Caco-2 (cell line): ENCODE measurements at places on chromosomes 1 and 21. TPM values are rescaled to one million over a fixed set of nuclear protein-coding genes. Genes with fewer than 3 reads are reported as not detected.

DNA sequence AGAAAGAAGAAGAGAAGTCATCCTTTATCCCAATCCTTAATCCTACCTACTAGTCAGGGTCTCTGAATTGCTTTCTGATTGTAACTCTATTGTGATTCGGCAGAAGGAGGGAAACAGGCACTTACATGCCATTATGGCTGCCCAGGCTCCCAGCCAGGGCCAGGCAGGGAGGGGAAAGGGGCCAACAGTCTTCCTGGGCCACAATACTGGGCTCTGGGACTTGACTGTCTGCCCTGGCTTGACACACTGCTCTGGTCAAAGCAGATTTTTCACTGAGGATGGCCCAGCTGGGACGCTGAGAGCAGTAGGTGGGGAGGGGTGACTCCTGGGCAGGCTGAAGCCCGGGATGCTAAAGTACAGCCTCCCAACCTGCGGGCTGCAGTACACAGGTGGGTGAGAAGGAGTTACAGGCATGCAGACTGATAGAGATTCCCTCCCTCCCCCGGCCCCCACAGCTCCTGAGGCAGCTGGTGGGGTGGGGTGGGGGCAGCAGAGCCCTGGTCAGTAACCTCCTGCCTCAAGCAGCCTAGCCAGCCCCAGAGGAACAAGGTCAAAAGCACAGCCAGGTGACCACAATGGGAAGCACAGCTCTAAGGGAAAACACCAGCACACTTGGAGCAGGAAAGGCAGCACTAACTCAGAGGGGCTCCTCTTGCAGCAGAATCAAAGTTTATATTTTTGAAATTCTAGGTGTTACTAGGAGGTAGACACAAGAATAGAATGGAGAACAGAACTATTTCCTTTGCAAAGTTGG lies 25.3 kb downstream of the KCND3 start:
- H3K4me1 ChIP-seq, result no peaks in the 10 kb centered on the region
- no peaks in the 10 kb centered on the region for H3K27me3 ChIP-seq
- H3K27ac ChIP-seq, result no peak overlapping the region

GRCh38 chr1:101781201-101781831 lies 215.4 kb downstream of the OLFM3 start:
- no peaks in the 10 kb centered on the region for H3K4me1 ChIP-seq
- H3K4me3 ChIP-seq, result no peak overlapping the region
- no peak for DNase-seq
- H3K27ac ChIP-seq, result no peak overlapping the region
- H3K36me3 ChIP-seq, result no peaks in the 10 kb centered on the region

DNA sequence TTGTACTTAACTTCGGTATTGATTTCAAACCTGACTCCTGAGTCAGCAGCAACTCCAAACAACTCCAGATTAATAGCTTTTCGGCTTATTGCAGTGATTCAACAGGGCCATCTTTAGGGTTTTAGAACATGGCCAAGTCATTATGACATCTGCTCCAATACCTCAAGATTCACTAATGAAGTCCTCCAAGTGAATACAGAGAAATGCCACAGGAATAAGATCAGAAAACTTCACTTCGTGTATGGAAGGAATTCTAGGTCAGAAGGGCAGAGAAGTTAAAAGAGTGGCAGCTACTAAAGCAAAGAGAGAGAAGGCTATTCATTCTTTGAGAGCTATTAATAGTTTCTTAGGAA lies 7.6 kb upstream of the C1orf116 start:
- no peak for DNase-seq
- peaks cover 32% of the 10 kb centered on the region for H3K4me1 ChIP-seq
- no peaks in the 10 kb centered on the region for H3K36me3 ChIP-seq

DNA sequence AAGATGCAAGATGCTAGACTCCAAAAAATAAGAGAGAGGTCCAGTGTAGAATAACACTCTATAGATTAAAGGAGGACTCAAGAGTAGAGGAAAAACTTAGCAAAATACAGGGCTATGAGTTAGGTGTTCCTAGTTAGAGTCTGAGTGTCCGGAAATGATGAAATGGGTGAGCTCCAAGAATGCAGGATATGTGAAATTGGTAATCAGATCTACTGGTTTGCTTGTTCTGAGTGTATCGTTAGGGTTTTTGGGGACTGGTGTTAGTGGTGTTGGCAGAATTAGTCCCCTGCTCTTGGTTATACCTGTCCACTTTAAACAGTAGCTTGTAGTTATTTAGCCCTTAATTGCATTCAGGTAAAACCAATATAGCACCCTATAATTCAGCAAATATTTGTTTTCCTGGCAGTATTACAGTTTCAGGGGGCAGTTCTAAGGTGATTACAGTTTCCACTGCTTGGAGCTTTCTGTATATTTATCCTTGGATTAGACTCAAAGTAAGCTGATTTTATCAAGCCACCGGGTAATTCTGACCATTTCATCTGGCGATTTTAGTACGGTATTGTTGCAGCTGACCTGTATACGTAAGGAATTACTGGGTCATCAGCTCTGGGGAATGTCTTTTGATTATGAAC lies 332.7 kb downstream of the CHRM3 start:
- DNase-seq, result no peak
- H3K4me3 ChIP-seq, result no peak overlapping the region
- H3K27me3 ChIP-seq, result no peaks in the 10 kb centered on the region
- H3K27ac ChIP-seq, result no peak overlapping the region

DNA sequence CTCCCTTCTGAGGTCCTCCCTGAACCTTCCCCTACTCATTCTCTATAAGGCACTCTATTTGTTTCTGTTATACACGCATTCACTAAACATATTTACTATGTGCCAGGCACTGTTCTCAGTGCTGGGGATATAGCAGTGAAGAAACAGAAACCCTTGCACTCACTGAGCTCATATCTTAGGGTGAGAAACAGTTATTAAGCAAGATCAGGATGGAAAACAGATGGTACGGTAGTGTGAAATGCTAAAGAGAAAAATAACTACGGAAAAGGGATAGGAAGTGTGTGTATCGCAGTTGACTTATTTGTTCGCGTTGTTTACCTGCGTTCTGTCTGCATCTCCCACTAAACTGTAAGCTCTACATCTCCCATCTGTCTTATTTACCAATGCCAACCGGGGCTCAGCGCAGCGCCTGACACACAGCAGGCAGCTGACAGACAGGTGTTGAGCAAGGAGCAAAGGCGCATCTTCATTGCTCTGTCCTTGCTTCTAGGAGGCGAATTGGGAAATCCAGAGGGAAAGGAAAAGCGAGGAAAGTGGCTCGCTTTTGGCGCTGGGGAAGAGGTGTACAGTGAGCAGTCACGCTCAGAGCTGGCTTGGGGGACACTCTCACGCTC lies 572 bp downstream of the CYB5RL start:
- H3K27me3 ChIP-seq, result no peaks in the 10 kb centered on the region
- peak overlapping the region; percentile 51 for H3K4me3 ChIP-seq
- no peak for DNase-seq

DNA sequence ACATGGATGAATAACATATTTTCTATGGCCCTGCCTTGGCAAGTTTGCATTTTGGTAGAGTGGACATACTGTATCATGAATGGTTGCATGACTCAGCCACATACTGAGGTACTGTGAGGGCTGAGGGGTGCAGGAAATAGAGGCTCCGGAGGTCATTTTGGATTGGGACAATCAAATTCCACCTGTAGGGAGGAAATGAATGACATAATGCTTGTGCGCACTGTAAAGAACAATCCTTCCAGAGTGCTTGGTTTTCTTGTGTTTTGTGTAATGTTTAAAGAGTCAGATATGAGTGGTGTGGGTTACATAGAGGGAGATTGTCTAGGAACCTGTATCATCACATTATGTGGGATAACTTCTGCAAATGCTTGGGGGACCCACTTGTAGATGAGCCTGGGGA lies 329.9 kb upstream of the PROX1 start:
- DNase-seq, result no peak
- peaks cover 49% of the 10 kb centered on the region for H3K4me1 ChIP-seq
- no peaks in the 10 kb centered on the region for H3K36me3 ChIP-seq
- no peak overlapping the region for H3K27ac ChIP-seq
- no peak overlapping the region for H3K4me3 ChIP-seq

GRCh38 chr1:208475951-208476845 lies 232.0 kb upstream of the PLXNA2 start:
- H3K27ac ChIP-seq, result no peak overlapping the region
- H3K36me3 ChIP-seq, result no peaks in the 10 kb centered on the region
- no peak for DNase-seq
- H3K4me1 ChIP-seq, result no peaks in the 10 kb centered on the region
- H3K4me3 ChIP-seq, result no peak overlapping the region
- no peaks in the 10 kb centered on the region for H3K27me3 ChIP-seq

- H3K4me1 ChIP-seq, result no peaks in the 10 kb centered on the region
- H3K4me3 ChIP-seq, result no peak overlapping the region
- no peaks in the 10 kb centered on the region for H3K36me3 ChIP-seq
- no peak for DNase-seq
- no peak overlapping the region for H3K27ac ChIP-seq
Measured at GRCh38 chr1:53606651-53607051, 132.3 kb downstream of the GLIS1 start.

- H3K36me3 ChIP-seq, result no peaks in the 10 kb centered on the region
- DNase-seq, result peak; percentile 16
- H3K4me1 ChIP-seq, result no peaks in the 10 kb centered on the region
- H3K27me3 ChIP-seq, result no peaks in the 10 kb centered on the region
- no peak overlapping the region for H3K4me3 ChIP-seq
- no peak overlapping the region for H3K27ac ChIP-seq
Measured at GRCh38 chr1:12095452-12096263, 32.6 kb downstream of the TNFRSF8 start.

- no peak overlapping the region for H3K27ac ChIP-seq
- peaks cover 3% of the 10 kb centered on the region for H3K36me3 ChIP-seq
- DNase-seq, result no peak
- no peaks in the 10 kb centered on the region for H3K27me3 ChIP-seq
Measured at GRCh38 chr21:32382108-32382644, 10.6 kb downstream of the URB1 start.

GRCh38 chr1:39250460-39251240 lies 46.2 kb downstream of the MACF1 start:
- no peaks in the 10 kb centered on the region for H3K36me3 ChIP-seq
- no peaks in the 10 kb centered on the region for H3K4me1 ChIP-seq
- DNase-seq, result no peak
- no peak overlapping the region for H3K4me3 ChIP-seq
- no peaks in the 10 kb centered on the region for H3K27me3 ChIP-seq

- no peak overlapping the region for H3K27ac ChIP-seq
- no peaks in the 10 kb centered on the region for H3K36me3 ChIP-seq
- H3K4me1 ChIP-seq, result peaks cover 20% of the 10 kb centered on the region
- H3K27me3 ChIP-seq, result no peaks in the 10 kb centered on the region
- no peak overlapping the region for H3K4me3 ChIP-seq
Measured at GRCh38 chr1:235404190-235404589, 37.0 kb downstream of the TBCE start.

DNA sequence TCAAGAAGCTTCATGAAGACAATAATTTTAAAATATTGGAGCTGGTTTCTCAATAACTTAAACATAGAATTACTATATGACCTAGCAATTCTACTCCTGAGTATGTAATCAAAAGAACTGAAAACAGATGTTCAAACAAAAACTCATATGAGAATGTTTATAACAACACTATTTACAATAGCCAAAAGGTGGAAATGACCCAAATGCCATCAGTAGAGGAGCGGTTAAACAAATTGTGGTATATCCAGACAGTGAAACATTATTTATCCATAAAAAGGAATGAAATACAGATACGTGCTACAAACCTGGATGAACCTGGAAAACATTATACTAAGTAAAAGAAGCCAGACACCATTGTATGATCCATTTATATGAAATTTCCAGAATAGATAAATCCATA lies 62.8 kb upstream of the UBE2U start:
- DNase-seq, result no peak
- no peaks in the 10 kb centered on the region for H3K27me3 ChIP-seq
- no peak overlapping the region for H3K4me3 ChIP-seq
- H3K36me3 ChIP-seq, result no peaks in the 10 kb centered on the region
- H3K4me1 ChIP-seq, result peaks cover 8% of the 10 kb centered on the region

DNA sequence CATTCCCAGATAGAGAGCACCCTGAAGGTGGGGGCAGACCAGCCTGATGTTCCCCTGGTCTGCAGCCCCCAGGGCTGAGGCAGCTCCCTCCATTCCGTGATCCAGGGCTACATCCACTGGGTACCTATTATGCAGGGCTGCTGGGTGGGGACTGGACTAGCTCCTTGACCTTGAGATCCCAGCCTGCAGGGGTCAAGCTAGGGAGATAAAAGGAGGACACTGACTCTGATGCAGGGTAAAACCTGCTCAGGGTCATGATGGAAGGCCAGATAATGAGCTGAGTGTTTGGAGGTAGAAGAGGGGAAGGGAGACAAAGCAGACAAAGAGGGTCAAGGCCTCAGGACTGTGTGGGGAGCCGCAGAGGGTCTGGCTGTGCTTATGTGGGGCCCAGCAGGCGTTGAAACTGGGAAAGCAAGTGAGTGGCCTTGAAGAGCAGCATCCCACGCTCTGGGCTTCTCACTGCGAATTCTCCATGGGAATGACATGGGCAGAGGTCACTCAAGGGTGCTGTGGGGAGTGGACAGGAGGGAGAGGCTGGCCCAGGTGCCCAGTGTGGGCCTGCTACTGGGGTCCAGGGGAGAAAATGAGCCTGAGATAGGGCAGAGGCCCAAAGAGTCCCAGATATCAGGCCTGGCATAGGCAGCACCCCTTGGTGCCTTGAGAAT lies 9.7 kb downstream of the FOXO6 start:
- no peaks in the 10 kb centered on the region for H3K27me3 ChIP-seq
- peaks cover 15% of the 10 kb centered on the region for H3K4me1 ChIP-seq
- no peak for DNase-seq
- H3K36me3 ChIP-seq, result no peaks in the 10 kb centered on the region
- no peak overlapping the region for H3K27ac ChIP-seq

DNA sequence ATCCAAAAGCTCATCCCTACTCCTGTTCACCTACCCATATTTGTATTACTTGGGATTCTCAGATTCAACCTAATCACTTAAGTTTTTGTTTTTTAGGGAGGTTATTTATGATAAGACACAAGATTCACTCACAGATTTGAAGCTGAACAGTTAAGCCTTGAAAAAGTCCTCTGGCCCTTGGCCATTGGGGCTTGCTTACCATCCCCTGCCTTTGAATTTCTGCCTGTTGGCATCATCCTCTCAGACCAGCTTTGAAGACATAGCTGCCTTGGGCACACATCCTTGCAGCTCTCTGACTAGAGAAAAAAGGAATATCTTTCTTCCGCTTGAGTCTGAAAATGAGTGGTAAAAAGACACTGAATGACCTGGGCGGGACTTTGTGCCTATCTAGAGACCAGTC lies 41.8 kb upstream of the RALGPS2 start:
- peaks cover 8% of the 10 kb centered on the region for H3K4me1 ChIP-seq
- no peaks in the 10 kb centered on the region for H3K36me3 ChIP-seq
- no peak for DNase-seq
- H3K27ac ChIP-seq, result no peak overlapping the region
- H3K27me3 ChIP-seq, result no peaks in the 10 kb centered on the region

GRCh38 chr1:212685429-212685828 lies 14.2 kb downstream of the BATF3 start:
- no peak overlapping the region for H3K27ac ChIP-seq
- no peaks in the 10 kb centered on the region for H3K36me3 ChIP-seq
- no peak for DNase-seq
- H3K27me3 ChIP-seq, result peaks cover 3% of the 10 kb centered on the region
- no peak overlapping the region for H3K4me3 ChIP-seq
- no peaks in the 10 kb centered on the region for H3K4me1 ChIP-seq

VAMP4 gene
- 4.3 and 4.9 TPM in 2 replicates for total RNA-seq

RNU1-2 gene
- total RNA-seq, result 1,622 and 1,638 TPM in 2 replicates

TRPM2 gene
- 0.07 and 0.20 TPM in 2 replicates for total RNA-seq

LIX1L gene
- total RNA-seq, result 0.82 and 1.1 TPM in 2 replicates

FMO1 gene
- 0.77 TPM in 1 of 2 replicates, not detected in the other for total RNA-seq

SDC3 gene
- 2.9 and 3.7 TPM in 2 replicates for total RNA-seq

TEDDM1 gene
- not detected in 2 replicates for total RNA-seq

FCGR3A gene
- not detected in 2 replicates for total RNA-seq

ST6GALNAC3 gene
- 16.0 and 17.5 TPM in 2 replicates for total RNA-seq

C1orf35 gene
- 34.2 and 34.5 TPM in 2 replicates for total RNA-seq
